Stimulated activated CD4-positive, alpha-beta T cell treated with anti-CD3 and anti-CD28 coated beads, TNF-alpha, amount 100 ng/mL, for 48 hours (primary cell): ENCODE measurements at places on chromosomes 6 and 20.
A peak's percentile ranks its signal among the peaks of the same experiment; 100 is the strongest.

DNA sequence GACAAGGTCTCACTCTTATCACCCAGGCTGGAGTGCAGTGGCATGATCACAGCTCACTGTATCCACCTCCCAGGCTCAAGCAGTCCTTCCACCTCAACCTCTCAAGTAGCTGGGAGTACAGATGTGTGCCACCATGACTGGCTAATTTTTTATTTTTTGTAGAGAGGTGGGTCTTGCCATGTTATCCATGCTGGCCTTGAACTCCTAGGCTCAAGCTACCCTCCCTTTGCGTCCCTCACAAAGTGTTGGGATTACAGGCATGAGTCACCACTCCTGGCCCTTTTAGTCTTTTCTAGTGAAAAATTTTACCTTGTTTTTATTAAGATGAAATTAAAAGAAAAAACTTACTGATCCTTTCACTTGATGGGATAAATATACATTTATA is 17.2 kb downstream of the CDC5L start:
- DNase-seq = no peak

GRCh38 chr6:132788658-132789395 is 9.6 kb downstream of the SLC18B1 start:
- no peak for DNase-seq

GRCh38 chr6:100203400-100203799 is 209.4 kb upstream of the MCHR2 start:
- DNase-seq = no peak

DNA sequence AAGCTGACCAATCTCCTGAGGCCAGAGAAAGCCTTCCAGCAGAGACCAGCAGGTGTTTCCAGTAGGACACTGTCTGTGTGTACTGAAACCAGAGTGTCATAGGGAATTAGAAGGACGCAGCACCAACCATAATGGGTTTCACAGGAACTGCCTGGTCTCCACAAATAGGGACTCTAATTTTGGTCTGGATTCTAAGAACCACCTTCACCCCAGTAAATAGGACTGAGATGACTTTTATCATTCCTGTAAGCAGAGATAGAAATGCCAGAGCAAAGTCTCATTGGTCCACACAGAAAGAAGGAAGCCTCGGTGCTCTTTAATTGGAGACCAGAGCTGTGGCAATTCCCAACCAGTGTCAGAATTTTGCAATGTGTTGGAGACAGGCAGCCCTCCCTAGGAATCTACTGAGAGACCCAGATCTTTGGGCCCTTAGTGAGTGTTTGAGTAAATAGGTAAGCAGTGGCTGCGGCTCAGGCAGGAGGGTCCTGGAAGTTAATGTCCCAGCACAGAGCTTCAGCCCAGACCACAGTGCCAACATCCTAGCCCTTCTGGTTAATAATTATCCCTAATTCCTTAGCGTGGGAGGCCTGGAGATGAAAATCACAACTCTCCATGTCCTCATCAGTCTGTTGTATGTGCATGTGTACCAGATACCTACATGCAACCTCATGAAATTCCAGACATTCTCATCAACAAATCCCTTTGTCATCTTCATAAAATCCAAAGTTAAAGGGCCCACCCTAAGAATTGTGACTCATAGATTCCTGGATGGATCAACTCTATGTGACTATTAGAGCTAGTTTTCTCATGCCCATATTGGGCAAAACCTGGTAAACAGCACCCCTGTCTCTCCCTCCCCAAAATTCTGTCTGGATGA is 81.2 kb downstream of the UNC5CL start:
- DNase-seq = no peak

- no peak for DNase-seq
Observed at GRCh38 chr20:58366866-58367265, 22.2 kb upstream of the VAPB start.

DNA sequence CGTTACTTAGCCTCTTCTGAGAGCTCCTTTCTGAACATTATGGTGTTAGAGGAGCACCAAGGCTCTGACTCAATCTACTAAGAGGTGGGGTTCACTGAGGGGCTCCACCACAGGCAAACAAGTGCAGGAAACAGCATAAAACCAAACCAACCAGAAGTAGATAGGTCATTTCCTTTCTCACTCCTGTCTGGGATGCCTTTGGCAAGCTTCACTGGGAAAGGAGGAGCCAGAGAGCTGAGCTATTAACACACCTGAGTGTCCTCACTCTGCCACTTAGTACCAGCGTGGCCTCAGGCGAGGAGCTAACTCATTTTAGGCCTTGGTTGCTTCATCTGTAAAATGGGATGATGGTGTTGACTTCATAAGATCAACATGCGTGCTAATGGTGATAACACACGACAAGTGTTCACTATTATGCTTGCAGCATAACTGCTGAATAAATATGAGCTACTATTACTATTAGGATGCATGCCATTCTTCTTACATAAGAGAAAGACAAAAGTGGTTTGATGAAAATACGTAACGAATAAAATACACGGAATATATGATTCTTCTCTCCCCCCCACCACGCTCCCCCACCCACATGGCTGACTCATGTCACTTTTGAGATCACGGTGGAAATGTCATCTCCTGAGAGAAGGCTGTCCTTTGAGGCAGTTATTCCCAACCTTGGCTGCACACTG is 185.4 kb downstream of the BCAS1 start:
- no peak for DNase-seq

DNA sequence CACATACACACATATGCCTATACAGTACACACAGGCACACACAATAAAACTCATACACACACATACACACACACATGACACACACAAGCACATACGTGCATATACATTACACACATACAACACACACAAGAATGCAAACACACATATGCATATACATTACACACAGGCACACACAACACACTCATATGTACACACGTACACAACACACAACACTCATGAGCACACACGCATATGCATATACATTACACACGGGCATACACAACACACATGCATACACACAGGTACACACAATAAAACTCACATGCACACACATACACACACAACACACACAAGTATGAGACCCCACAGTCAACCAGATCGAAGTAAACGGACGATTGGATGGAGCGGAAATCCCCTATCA is 238.2 kb downstream of the ERMARD start:
- no peak for DNase-seq

- DNase-seq = no peak
Observed at GRCh38 chr20:58512808-58513552, 2.2 kb downstream of the APCDD1L start.

- DNase-seq = no peak
Observed at GRCh38 chr20:19073584-19074218, 138.7 kb upstream of the SLC24A3 start.

DNA sequence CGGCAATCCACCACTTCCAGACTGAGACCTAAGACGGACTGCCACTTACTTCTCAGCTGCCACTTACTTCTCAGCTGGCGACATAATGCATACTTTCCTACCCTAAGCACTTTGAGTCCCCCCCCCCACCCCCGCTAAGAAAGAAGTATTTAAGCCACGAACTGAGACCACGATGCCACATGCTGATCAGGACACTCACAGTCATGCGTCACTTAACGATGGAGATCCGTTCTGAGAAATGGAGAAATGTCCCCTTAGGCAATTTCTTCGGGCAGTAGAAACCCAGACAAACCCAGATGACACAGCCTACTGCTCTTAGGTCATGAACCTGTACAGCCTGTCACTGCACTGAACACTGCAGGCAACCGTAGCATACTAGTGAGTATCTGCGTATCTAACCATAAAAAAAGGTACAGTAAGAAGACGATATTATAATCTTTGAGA is 690 bp downstream of the IFNGR1 start:
- DNase-seq = no peak

DNA sequence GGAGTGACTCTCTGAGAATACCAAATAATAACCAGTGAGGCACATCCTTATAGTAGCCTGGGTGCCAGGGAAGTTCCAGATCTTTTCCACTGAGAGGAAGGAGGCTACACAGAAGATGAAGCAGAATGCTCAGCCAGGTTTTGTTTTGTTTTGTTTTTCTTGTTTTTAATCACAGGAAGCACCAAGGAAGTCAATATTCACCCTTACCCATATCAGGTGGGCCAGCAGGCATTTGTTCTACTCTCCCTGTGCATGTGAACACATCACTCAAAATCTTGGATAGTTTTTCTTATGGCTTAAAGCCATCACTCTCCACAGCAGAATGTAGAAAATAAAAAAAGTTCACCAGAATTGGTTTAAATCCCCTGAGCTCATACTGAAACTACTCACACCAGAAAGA is 10.5 kb downstream of the SLC17A1 start:
- DNase-seq = no peak

- no peak for DNase-seq
Observed at GRCh38 chr6:127497410-127497809, 21.7 kb downstream of the MTCL3 start.

GRCh38 chr6:154139892-154140291 is 100.9 kb downstream of the OPRM1 start:
- DNase-seq = no peak

- DNase-seq = no peak
Observed at GRCh38 chr20:17610566-17611289, 40.9 kb downstream of the DSTN start.

- no peak for DNase-seq
Observed at GRCh38 chr6:137659871-137660270, 165.7 kb upstream of the OLIG3 start.

GRCh38 chr20:18020931-18021330 is 36.8 kb downstream of the OVOL2 start:
- no peak for DNase-seq

DNA sequence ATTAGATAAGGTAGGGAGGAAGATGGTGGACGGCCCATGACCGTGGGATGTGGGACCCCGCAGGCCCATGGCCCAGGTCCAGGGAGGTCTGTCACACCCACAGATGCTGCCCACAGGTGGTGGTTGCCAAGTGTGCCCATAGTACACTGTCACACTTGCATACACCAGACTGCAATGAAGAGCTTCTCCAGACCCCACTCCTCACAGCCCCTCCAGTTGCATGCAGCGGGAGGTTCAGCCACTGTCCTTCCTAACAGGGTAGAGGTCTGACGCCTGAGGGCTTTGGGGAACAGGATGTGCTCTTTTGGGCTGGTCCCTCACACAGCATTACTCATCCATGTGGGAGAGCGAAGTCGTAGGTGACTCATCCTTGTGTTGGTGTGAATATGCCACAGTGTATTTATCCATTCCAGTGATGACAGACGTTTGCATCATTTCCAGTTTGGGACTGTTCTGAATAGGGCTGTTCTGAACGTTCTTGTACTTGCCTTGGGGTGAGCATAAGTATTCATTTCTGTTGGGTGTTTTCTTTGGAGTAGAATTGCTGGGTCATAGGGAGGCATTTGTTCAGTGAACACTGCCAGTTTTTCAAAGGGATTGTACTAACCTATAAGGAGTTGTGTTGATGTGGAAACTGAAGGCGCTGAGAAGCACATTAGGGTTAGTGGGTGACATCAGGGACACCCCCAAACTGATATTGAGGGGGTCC is 10.1 kb upstream of the PYGB start:
- DNase-seq = peak; percentile 59

GRCh38 chr20:15930311-15931305 is 642.6 kb downstream of the KIF16B start:
- no peak for DNase-seq

DNA sequence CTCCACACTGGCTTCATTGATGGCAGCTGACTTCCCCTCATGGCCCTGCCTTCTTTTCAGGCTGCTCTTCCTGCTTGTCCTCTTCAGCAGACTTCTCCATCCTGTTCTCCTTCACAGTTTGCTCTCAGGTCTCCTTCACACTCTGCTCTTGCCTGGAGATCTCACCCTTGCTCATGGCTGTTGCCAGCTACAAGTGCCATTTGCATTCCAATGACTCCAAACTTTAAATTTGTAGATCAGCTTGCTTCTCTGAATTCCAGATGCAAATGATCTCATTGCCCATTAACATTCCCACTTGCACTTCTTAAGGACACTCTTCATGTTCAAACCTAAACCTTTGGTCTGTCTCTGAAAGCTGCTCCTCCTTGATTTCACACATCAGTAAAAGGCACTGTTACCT is 343.0 kb downstream of the QKI start:
- DNase-seq = no peak

- no peak for DNase-seq
Observed at GRCh38 chr20:51206032-51206662, 183.2 kb upstream of the KCNG1 start.

- DNase-seq = no peak
Observed at GRCh38 chr6:88298066-88298845, 132.1 kb upstream of the CNR1 start.

DNA sequence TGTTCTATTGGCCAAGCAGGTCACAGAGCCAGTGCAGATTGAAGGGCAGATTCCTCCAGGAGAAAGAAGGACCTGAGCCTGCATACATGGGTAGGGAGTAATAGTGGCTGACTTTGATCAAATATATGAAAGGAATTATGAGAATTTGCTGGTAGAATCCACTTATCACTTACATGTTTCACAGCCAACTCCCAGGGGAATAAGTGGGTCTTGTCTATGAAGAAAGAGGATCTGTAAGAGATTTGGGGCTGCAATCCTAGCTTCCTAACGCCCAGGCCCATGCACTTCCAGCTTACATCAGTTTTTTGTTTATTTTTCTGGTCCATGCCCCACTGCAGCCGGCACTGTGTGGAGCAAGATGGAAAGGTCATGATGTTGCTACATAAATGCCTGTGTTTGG is 107.9 kb upstream of the SYNDIG1 start:
- no peak for DNase-seq

DNA sequence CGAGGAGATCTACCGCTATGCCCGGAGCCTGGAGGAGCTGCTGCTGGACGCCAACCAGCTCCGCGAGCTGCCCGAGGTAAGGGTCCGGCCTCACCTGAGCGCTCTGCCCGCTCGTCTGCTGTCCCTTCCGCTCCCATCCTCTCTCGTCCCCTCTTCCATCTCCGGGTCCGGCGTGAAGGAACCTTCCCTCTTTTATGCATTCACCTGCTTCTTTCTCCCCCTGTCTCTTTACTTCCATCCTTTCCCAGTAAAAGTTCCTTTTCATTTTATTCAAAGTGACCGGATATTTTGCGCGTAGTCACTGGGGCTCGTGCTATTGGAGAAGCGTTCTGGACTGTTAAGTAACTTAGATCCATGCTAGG is 516 bp downstream of the LRRC1 start:
- DNase-seq = no peak

DNA sequence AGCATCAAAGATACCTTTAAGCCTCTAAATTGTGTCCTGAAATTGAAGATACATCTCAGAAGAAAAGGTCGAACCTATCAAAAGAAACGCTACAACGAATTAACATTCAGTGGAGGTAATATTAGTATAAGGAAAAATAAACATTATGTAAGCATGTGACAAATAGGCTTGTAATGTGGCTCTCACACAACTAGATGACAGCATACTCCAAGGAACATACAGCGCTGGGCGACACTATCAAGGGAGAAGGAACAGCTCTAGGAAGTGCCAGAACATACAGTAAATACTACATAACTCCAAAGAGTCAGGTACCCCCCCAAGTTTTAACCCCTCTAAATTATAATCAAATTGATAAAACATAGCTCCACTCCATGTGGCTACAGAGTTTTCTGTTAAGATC is 103.5 kb downstream of the LAMP5 start:
- no peak for DNase-seq

DNA sequence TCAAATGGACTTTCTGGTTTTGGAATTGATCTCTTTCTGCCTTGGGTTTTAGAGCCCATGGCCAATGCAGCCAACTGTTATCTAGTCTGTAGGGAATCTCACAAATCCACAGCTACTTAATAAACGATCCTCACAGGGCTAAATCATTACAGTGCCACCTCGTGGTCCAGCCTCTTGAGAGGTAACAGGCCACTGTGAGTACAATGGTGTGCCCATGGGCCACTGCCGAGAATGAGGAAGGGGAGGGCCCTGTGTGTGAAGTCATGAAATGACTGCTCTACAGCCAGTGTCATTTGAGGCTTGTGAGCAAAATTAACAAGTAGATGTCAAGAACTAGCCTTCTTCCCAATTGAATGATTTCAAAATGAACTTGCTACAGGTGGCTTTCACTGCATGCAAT is 54.3 kb upstream of the GMPR start:
- DNase-seq = no peak
